Stimulated activated CD4-positive, alpha-beta T cell treated with anti-CD3 and anti-CD28 coated beads, Interleukin-15, amount 100 ng/mL, for 1 hour (primary cell): ENCODE measurements at places on chromosomes 2 and 18.

DNA sequence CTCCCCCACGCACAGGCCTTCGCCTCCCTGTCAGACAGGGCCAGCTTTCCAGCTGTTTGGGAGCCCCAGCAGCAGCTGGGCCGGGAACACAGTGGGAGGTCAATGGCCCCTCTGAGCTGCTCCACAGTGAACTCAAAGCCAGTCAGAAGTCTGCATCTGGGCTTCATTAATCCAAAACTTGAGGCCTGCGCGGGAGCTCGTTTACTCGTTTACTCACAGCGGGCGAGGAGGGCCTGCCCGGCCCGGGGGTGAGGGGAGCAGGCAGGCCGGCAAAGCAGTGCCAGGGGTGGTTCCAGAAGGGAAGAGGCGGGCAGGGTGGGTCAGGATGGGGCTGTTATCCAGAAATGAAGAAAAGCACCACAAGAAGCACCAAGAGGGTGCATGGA is 36.8 kb upstream of the SEMA4C start:
- no peak for DNase-seq

DNA sequence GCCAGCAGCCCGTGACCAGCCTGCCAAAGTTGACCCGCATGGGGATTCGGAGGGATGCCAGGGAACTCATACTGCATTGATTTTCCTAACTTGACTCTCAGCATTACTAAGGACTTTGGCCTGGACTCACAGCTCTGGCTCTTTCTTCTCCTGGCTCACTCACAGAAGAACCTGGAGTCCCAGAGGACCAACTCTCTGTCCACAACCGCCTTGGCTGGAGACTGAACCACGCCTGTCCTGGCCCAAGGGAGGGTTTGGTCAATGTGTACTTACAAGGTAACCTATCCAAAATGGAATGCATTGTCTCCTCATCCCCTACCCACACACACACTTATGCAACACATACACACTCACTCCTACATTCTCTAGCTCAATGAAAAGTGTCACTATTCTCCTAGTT is 135.6 kb upstream of the KLHL29 start:
- no peak for DNase-seq

GRCh38 chr18:13583576-13584550 is 142.5 kb downstream of the FAM210A start:
- DNase-seq = no peak

DNA sequence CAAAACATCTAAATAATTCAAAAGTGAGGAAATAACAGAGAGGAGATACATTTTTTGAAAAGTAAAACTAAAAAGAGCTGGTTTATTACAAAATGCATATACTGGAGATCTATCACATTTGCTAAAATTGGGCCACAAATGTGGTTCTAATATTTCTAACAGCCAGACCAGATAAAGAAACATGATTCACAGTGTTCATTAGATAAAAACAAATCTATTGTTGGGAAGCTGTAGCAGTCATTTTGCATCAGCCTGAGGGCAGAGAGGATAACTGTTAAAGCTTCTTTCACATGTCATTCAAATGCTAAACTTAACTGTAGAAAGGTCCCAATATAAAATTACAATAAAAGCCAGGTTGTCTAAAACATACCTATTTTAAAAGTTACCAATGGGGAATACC is 148.3 kb downstream of the GULP1 start:
- DNase-seq = no peak

GRCh38 chr2:169038338-169038757 is 7.2 kb upstream of the ABCB11 start:
- no peak for DNase-seq
